Stimulated activated CD4-positive, alpha-beta T cell treated with anti-CD3 and anti-CD28 coated beads, Interleukin-4, amount 100 ng/mL, for 48 hours (primary cell): ENCODE measurements at places on chromosomes 4 and X.

DNA sequence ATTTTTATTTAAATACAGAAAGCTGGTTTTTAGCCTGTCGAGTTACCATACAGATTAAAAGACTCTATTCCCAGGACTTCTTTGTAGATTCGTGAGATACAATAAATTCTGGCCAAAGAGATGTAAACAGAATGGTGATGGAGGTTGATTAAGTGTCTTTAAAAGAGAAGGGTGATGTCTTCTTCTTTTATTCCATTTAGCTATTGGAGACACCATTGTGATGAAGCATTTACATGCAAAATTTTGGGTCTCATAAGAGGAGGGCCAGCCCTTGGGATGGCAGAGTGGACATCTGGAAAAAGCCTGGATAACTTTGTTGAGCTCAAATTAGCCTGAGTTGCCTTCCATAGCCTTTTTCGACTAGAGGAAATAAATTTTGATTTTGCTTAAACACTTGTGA lies 21.6 kb upstream of the PCDH10 start:
- no peak for DNase-seq

DNA sequence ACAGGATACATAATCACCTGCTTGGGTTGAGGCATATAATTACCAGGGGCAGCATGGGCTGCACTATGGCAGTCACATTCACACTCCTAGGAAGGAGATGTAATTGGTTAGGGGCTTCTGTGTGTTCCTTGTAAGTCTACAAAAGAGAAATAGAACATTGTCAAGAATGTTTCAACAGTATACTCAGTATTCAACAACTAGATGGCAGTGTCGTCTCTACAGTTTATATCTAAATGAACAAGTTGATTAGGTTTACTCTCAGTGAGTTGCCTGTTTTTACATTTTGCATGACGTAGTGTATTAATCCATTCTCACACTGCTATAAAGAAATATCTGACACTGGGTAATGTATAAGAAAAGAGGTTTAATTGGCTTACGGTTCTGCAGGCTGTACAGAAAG lies 50.5 kb upstream of the RAB33B start:
- no peak for DNase-seq

DNA sequence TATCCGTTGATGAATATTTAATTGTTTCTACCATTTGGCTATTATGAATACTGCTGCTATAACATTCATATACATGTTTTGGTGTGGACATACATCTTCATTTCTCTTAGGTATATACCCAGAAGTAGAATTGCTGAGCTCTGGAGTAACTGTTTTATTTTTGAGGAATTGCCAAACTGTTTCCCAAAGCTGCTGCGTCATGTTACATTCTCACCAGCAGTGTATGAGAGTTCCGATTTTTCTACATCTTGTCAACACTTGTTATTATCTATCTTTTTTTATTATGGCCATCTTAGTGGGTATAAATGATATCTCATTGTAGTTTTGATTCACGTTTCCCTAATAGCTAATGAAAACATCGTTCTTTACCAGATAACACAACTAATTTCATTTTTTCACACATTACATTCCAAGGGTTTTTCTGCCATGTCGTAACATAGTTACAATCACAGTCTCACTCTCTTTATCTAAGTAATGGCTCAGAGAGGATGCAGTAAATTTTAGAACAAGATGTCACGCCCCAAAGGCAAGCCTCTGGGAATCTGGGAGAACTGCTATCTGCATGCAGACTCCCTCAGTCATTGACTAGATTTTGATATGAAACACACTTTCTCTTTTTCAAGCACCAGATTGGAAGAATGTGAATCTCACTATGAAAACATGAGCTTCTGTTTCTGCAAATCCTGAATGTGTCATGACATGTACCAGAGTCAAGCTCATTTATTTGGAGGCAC lies 10.3 kb downstream of the ARHGAP6 start:
- no peak for DNase-seq

- no peak for DNase-seq
These were observed 40.0 kb downstream of the TMEM144 start for GRCh38 chr4:158250321-158250720.

GRCh38 chr4:2072971-2073807 lies 14.1 kb downstream of the NAT8L start:
- no peak for DNase-seq

GRCh38 chr4:90095000-90095399 lies 32.2 kb upstream of the CCSER1 start:
- no peak for DNase-seq

- DNase-seq: peak; percentile 19
These were observed at the start of gene SLC7A11 for GRCh38 chr4:138242076-138242833. SLC7A11 (minus strand) TSS chr4:138242349; CDS start chr4:138242069, 280 bp downstream.

GRCh38 chr4:79030973-79031372 lies 91.7 kb upstream of the PAQR3 start:
- DNase-seq: no peak

GRCh38 chr4:17680559-17681280 lies 66.3 kb downstream of the MED28 start:
- DNase-seq: no peak

DNA sequence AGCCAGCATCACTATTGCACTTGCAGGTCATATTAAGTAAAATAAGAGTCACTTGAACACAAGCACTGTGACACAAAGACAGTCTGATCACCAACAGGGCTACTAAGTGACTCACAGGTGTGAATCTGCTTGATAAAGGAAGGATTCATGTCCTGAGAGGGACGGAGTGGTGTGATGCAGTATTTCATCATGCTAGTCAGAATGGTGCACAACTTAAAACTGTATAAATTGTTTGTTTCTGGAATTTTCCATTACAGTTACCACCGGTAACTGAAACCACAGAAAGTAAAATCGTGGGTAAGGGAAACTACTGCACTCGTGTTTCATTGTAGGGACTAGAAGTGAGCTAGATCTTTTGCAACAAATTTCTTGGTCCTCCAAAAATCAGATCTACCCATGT lies 109.7 kb downstream of the ELOVL6 start:
- peak; percentile 19 for DNase-seq

DNA sequence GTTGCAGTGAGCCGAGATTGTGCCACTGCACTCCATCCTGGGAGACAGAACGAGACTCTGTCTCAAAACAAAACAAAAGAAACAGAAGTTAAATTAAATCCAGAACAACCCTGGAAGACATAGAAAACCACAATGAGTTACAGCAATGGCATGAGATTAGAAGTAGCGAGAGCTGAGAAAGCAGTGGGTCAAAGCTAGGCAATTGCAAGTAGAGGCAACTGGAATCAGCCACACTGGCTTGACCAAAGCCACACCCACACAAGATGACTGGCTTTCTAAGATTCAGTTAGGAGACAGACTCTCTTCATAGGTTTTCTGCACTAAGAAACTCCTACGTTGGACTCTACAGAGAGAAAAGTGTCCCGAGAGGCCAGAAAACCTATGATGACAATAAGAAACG lies 443.0 kb downstream of the GPM6A start:
- DNase-seq: no peak

- no peak for DNase-seq
These were observed 9.2 kb upstream of the EOLA1 start for GRCh38 chrX:149531599-149531998.

DNA sequence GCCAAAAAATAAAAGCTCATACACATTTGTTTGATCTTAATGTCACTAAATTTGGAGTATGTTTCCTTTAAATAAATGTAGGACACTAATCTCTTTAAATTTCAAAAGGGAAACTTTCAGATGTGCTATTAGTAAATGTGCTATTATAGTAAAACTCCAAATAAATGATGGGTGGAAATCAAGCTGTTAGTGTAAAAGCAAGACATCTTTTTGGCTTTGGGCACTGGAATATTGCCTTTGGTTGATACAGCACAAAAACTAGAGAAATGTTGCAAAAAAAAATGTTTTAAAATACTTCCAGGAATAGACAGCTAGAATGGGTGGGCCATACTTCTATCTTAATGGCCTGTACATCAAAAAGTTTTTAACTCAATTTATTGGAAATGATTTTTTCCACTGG lies 151.6 kb downstream of the FBXO8 start:
- no peak for DNase-seq

DNA sequence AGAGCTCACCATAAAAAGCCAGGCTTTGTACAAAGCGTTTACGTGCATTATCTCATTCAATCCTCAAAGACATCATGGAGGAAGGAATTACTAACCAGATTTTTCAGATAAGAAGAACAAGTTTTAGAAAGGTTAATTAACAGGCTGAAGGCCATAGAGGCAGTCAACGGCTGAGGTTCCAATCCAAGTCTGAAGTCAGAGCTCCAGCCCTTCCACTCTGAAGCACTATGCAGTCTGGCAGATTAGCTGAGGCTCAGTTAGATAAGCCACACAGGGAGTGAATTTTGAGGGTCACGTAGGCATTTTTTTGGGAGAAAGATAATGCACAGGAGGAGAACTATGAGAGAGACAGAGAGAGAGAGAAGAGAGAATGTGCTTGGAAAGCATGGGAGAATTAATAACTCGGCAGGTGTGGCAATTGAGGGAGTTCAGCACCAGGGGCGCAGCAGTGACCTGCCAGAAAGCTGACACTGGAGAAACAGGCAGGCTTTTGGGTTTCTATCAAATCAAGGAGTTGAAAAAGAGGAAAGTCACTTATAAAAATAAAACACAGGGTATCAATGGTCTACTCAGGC lies 116.5 kb upstream of the NAP1L5 start:
- no peak for DNase-seq

- no peak for DNase-seq
These were observed 15.3 kb downstream of the SOWAHB start for GRCh38 chr4:76882630-76883029.

DNA sequence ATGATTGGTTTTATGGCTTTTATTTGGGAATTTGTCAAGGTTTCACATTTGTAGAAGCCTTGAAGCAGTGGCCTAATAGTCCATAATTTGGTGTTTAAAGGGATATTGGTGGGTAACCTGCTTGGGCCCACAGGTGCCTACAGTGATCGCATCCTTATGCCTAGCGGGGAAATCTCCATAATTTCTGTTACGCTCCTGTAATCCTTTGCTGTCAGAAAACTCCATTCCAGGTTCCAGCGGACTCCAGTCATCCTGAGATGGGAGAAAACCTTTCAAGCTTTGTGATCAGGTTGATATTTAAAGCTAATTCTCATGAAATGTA lies 257.0 kb upstream of the JADE1 start:
- no peak for DNase-seq

DNA sequence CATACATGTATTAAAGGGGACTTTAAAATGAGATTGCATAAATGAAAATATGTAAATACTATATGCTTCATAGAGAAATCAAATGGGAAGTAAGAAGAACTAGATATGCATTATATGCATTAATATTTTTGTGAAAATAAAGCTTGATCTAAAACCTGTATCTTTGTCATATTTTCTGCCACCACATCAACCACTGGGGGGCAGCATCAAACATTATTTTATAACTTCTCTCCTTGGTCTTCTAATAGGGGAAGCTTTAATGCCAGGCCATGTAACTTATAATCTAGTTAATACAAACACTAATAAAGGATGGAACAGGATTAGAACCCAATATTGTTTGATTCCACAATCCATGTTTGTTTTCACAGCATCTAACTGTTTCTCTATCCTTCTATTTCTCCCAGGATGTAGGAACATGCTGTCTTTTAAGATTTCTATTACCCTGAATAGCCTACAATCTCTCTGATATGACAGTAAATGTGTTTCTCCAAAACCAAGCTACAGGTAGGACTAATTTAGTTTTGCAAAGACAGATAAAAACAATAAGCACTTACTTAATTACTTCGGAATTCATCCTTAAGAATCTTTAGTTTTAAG lies 10.0 kb downstream of the QRFPR start:
- DNase-seq: peak; percentile 25

- no peak for DNase-seq
These were observed 319.6 kb upstream of the HS3ST1 start for GRCh38 chr4:11748164-11748872.

DNA sequence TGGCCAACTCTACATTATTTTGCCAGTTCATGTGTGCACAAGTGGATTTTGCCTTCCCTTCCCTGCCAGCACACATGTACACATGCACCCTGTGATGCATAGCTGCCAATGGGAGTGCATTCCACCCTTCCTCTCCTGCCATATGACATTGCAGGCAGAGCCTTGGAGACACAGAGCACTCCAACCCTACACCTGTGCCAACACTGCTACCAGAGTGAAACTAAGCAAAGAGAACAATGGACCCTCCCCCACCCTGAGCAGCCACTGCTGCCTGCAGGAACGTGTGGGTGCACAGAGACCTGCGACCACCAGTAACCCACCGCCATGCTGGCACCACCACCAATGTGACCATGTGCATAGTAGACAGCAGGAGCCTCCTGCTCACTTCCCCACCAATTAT lies 78.4 kb downstream of the ITM2A start:
- DNase-seq: no peak

DNA sequence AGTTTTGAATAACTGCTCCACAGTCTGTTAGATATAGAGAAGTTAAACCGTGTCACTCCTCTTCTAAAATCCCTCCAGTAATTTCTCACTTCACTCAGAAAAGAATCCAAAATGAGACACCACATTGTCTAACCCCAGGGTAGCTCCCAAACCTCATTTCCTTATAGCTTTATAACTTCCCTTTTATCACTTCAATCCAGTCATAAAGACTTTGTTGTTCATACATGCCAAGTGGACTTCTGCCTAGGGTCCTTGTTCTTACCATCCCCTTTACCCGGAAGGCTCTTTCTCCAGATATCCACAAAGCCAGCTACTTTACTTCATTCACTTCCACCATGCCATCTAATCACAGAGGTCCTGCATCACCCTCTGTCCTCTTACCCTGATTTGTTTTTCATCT lies 156.2 kb downstream of the GABRB1 start:
- no peak for DNase-seq

DNA sequence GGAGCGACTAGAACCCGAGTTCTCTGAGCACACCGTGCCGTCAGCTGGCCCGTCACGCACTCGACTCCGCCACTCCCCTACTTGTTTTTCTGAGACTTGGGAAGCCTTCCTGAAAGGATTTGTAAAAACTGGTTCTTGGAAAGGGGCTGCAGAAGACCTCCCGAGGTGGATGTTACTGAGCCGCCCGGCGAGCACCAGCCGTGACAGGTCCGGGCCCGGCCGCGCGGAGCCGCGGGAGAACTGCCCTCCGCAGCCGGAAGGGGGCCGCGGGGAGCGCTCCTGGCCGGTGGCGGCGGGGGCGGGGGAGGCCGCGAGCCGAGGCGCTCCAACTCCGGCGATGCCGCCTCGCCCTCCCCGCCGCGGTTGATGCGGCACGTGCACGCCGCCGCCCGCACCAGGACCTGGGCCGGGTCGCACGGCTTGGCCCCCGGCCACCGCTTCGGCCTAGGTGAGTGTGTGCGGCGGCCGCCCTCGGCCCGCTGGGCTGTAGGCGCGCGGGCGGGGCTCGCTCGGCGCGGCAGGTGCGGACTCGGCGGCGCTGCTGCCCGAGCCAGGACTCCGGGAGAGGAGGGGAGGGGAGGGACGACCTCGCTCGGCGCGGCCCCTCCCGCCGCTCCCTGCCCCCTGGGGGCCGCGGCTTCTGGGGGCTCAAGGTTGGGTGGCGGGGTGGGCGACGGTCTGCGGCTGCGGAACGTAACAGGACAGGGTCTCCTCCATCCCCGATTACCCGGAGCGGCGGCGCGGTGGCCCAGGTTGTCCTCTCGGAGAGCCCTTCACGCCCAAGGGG lies 1.7 kb downstream of the SPRY1 start:
- DNase-seq: peak; percentile 56
